GOT3 (cell line): ENCODE measurements at places on chromosomes 11 and 22.

- DNase-seq: no peak
Measured at GRCh38 chr22:48173061-48173772, 1410.8 kb downstream of the TBC1D22A start.

GRCh38 chr22:22944268-22944985 lies 56.8 kb downstream of the IGLL5 start:
- no peak for DNase-seq

GRCh38 chr11:110169738-110170137 lies 76.5 kb downstream of the ZC3H12C start:
- DNase-seq: no peak

DNA sequence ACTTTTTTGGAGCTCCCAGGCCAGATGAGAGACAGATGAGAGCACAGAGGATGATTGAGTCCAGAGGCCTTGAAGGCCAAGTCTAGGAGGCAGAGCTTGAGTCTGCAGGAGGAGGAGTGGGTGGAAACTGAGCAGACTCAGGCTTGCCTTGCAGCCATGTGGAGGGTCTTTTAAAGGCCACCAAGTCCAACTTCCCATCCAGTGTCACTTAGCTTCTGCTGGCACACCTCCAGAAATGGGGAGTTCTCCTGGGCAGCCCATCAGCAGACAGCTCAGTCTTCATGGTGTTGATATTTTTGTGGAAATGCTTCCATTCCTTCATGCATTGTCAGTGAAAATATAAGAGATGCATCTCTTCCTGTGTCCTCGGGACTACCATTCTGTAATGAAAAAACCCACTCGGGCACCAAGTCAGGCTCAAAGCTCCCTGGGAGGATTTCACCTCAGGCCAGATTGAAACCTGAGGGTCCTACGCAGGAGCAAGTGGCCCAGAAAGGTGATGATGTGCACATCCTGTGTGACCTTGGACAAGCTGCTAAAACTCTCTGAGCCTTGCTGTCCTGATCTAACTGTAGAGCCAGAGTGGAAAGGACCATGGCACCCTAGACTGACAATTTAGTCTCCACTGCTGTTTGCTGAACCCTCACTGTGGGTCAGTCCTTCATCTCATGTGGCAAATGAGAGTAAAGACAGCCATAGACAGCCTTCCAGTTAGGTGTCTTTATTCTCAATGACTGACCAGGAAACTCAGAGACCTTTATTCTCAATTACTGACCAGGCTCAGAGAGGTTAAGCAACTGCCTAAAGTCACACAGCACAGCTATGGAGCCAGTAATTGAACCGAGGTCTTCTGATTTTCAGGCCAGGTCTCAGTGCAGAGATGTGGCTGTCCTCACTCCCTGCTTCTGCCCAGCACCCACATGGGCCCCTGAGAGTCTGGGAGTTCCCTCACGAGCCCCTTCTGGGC lies 2.9 kb upstream of the LRRC32 start:
- DNase-seq: no peak

- no peak for DNase-seq
Measured at GRCh38 chr11:116046127-116046526, 541.9 kb upstream of the CADM1 start.

- DNase-seq: no peak
Measured at GRCh38 chr11:94175535-94175934, 46.9 kb downstream of the PANX1 start.

GRCh38 chr11:35404388-35404775 lies 15.0 kb downstream of the SLC1A2 start:
- DNase-seq: no peak

DNA sequence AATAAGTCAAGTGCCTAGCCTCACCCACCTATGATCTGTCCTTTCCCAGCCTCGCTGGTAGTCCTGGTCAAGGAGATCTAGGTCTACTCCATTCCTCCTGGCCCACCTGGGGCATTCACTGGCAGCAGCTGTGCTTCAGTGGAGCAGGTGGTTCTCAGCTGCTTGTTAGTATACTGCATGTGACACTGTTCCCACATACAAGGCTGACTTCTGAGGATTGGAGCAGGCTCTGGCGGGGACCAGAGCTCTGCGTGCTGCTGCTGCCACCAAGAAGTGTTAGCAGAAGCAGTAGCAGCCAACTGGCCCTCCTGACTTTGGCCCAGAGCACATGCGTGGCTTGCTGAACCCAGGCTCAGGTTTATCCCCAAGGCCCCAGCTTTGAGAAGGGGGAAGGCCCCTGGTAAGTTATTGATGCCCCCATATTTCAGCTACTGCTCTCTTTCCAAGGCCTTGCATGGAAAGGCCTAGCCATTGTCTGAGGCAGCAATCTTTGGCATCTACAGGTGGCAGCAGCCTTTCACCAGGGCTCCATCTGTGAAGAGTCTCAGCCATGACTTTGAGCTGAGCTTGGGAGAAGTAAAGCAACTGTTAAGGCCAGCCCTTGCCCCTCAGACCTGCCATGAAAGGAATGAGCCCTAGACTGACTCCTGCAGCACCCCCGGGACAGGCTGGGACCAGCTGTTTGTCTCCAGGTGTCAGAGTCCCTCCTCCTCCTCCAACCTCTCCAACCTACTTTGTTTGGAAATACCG lies 26.5 kb downstream of the ARHGAP1 start:
- no peak for DNase-seq

- no peak for DNase-seq
Measured at GRCh38 chr22:36790648-36791047, 14.7 kb upstream of the IFT27 start.

GRCh38 chr11:22699388-22699787 lies 33.0 kb downstream of the GAS2 start:
- DNase-seq: no peak

DNA sequence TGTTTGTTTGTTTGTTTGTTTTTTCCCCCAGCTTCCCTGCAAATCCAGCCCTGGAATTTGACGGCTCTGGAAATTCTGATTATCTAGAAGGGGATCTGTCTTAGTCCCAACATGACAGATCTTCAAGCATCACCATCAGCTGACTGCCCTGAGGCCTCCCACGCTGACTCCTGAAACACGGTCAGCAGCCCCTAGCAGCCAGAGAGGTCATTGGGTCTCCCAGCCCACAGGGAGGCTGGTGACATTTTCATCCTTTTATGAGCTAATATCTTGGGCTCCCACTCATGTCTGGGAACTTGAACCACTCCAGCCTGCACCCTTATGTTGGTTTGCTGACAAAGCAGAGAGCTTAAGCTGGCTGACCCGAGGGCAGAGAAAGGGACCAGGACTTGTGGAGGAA lies 66.0 kb upstream of the TIMP3 start:
- no peak for DNase-seq

DNA sequence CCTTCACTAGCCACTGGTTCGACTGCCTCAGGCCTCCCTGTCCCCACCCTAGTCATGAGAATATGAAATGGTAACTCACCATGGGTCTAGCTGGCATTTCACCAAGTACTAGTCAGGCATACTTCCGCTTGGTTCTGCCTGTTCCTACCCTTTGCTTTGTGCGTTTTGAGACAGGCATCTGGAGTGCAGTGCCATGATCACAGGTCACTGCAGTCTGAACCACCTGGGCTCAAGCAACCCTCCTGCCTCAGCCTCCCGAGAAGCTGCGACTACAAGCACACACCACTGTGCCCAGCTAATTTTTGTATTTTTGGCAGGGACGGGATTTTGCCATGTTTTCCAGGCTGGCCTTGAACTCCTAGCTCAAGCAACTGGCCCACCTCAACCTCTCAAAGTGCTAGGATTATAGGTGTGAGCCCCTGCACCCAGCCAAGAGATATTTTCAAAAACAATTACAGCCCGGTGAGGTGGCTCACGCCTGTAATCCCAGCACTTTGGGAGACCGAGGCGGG lies 14.1 kb downstream of the HRAS start:
- DNase-seq: no peak

- no peak for DNase-seq
Measured at GRCh38 chr11:93028960-93029522, 59.6 kb downstream of the MTNR1B start.

DNA sequence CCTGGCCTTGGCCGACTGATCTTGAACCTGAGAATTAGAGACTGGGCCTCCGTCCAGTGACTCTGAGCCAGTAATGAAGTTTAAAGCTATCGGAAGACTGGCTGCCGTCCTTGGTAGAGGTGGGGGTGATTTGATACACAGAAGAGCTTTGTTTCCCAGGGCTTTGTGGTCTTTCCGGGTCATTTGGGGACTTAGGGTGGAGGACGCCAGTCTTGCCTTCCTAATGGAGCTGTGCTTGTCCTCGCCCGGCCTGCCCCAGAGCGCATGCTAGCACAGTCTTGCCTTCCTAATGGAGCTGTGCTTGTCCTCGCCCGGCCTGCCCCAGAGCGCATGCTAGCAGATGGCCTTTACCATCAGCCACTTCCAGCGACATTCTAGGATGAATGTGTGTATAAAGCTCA lies 65.8 kb downstream of the ST3GAL4 start:
- DNase-seq: no peak

DNA sequence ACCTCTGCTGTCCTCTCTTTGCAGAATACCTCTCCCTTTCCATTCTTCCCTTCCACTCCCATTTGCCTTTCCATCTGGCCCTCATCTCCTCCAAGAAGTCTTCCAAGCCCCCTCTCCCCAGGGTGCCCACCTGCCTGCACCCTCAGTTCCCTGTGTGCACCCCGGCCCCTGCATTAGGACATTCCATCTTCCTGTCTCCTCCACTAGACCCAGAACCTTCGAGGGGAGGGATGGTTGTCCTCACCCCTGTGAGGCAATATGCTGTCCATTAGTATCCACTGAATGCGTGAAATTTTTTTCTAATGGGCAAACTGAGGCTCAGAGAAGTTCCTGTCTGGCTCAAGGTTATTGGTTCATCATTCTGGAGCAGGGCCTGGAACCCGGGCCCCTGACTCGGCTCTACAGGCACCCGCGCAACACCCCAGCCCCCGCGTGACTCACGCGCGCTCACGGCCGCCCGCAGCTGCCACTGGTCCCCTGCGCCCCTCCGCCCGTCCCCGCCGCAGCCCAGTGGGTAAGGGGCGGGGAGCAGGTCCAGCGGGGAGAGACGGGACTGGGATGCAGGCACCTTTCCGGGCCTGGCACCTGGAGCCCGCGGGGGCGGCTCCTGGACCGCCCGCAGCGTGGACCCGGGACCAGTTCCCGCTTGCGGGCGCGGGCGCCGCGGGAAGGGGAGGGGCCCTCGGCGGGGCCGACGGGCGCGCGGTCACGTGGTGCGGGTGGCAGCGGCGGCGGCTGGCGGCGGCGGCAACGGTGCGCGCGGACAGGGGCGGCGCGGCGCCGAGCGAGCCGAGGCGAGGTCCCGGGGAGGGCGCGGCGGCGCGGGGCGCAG lies 7.0 kb downstream of the SEPTIN3 start:
- DNase-seq: no peak

DNA sequence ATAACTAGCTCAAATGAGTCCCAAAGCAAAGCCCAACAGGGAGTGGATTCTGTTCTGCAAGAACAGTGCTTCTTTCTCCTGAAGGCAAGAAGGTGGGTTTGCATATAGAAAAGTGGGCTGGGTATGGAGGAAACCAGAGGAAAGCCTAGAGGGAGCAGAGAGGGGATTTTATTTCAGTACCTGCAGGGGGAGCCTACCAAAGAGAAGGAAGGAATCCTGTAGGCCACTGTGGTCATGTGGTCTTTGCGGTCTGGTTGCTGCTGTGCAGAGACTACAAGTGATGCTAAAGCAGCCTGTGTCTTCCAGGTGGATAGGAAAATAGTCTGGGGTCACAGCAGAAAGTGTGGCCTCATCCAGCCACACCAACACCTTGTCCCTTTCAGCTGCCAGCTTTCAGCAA lies 33.2 kb upstream of the ZBTB16 start:
- DNase-seq: no peak

DNA sequence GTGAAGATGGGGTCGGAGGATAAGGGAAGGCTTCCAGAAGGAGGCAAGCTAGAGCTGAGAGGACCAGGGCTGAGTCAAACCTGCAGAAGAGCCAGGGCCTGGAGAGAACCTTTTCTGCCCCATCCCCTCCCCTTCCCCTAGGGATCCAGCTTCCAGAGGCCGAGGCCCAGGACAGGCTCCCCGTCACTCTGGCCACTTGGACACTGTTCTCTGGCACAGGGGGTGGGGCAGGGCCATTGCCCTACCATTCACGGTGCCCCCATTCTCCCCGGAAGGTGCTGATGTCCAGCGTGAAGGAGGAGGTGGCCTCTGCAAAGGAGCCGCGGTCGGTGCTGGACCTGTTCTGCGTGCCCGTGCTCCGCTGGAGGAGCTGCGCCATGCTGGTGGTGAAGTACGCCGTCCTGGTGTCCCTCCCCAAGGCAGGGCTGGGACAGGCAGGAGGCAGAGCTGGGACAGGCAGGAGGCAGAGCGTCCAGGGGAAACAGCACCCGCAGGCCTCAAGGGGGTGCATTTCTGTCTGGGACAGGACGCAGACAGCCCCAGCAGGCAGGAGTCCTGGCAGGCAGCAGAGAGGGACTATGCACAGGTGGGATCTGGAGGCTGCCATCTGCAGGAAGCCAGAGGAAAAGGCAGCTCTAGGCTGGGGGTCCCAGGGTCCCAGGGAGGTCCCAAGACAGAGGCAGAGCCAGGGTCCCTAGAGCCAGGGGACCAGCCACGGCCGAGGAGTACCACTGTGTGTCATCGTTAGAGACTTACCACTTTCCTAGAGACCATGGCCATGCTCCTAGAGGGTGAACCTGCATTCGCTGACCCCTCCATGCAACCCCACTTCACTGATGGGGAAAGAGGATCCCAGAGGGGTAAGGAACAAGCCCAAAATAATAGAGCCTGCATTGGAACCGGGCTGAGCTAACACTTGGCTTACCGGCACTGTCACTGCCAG lies 25.8 kb upstream of the SLC22A12 start:
- no peak for DNase-seq

DNA sequence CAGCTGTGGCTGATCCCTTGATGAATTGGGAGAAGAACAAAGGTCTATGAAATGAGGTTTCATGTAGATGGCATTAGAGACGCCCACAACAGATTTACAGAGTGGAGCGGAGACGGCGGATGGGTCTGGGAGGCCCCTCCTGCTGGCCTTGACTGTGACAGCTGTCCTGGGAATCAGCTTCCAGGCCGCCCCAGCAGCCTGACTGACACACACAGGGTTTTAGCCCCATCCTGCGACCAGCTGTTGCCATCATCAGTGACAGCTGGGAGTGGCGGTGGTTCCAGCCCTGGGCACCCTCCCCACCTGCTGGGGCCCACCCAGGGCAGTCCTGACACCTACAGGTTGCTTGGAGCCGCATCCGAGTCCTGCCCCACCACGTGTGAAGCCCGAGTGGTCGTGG lies 64.0 kb upstream of the PPP6R3 start:
- DNase-seq: no peak

DNA sequence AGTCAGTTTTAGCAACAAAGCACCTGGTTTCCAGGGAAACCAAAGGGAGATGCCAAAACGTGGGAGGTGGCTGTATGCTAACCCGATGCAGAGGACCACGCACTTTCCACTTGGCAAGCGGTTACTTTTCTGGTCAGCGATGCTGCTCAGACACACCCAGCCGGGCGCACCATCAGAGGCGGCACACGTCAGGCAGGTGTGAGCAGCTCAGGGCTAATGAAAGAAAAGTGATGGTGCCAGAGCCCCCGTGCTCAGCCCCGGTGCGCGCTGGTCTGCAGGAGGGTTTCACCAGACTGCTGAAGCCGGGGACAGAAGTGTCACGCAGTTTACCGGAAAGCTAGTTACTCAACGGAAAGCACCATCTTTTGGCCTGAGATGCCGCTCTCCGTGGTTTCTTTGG lies 5.7 kb downstream of the LTO1 start:
- no peak for DNase-seq
